Fibroblast of skin of scalp (primary cell): ENCODE measurements at places on chromosomes 13 and 19.

DNA sequence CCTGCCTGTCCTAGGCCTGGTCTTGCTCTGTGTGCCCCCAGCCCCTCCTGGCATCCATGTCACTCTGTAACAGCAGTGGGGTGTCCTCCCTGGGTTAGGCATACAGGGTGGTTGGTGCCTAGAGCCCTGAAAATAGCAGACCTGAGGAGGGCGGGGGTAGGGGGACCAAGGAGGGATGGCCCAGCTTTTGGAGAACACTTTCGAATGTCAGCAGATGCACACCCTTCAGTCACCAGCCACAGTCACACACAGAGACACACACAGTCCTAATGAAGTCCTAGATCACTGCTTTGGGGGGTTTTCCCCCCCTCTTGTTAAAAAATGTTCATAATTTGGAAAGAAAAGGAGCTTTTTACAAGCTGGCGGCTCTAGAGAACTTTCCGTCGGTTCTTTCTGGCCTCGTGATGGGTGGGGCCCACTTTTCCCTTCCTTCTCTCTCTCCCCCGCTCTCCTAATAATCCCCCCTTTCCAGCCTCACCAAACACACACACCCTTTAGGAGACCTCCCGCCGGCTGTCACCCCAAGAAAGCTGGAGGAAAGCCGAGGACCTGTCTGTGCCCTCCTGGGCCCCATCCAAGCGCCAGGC is 47.9 kb downstream of the LYL1 start:
- DNase-seq = no peak

DNA sequence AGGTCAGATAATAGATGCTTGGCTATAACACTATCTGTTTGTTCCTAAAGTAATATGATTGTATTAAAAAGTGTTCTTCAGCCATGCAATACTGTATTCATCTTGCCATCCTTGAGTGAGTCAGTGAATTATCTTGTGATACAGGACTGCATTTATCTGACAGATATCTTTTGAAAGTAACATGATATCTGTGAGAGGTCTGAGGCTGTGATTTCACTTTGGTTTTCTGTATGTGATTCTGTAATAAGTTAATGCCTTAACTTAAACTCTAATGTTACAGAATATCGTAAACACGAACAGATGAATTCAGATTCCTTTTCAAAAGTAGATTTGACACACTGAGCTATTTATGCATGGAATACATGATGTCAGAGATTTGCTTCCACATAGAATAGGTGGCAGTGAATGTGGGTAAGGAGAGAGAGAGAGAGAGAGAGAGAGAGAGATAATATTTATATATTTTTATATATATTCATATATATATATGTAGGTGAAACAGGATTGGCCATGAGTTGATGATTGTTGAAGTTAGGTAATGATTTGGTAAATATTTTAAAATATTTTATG is 97.9 kb upstream of the RNF113B start:
- peak; percentile 35 for DNase-seq

- no peak for DNase-seq
Observed at GRCh38 chr19:39827216-39827615, 6.7 kb downstream of the DYRK1B start.

GRCh38 chr19:30272554-30272953 is 99.6 kb upstream of the ZNF536 start:
- DNase-seq = no peak

- peak; percentile 82 for DNase-seq
Observed at GRCh38 chr13:43830497-43830881, 43.7 kb upstream of the ENOX1 start.

- no peak for DNase-seq
Observed at GRCh38 chr19:37899966-37900365, 6.4 kb downstream of the WDR87 start.

DNA sequence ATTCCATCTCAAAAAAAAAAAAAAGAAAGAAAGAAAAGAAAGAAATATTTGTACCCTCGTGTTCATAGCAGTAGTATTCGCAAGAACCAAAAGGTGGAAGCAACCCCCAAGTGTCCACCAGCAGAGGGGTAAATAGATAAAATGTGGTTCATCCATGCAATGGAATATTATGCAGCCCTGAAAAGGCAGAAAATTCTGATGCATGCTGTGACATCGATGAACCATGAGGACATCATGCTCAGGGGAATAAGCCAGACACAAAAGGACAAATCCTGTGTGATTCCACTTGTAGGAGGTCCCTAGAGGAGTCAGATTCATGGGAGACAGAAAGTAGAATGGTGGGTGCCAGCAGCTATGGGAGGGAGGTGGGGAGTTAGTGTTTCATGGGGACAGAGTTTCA is 6.4 kb upstream of the LRRC8E start:
- no peak for DNase-seq

GRCh38 chr19:55529636-55530234 is 7.2 kb downstream of the SBK2 start:
- no peak for DNase-seq

DNA sequence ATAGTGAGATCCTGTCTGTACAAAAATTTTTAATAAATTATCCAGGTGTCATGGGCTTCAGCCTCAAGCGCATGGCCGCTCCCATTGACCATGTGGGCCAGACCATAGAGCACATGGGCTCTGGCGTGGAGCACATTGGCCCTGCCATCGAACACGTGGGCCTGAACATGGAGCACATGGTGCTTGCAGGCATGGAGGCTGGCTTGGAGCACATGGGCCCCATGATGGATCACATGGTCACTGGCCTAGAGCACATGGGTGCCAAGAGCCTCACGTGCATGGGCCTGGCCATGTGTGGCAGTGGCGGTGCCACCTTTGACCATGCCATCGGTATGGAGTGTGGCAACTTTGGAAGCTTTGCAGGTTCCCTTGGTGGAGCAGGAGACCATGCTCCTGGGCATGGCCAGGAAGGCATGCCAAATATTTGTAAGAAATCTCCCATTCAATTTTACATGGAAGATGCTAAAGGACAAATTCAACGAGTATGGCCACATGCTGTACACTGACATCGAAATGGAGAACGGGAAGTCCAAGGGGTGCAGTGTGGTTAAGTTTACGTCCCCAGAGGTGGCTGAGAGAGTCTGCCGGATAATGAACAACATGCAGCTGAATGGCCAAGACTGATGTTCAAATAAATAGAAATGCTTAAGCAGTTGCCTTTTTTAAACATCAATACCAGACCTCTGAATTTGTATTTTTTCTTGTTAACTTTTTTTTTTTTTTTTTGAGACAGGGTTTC is 21.3 kb upstream of the SLC1A5 start:
- DNase-seq = no peak

DNA sequence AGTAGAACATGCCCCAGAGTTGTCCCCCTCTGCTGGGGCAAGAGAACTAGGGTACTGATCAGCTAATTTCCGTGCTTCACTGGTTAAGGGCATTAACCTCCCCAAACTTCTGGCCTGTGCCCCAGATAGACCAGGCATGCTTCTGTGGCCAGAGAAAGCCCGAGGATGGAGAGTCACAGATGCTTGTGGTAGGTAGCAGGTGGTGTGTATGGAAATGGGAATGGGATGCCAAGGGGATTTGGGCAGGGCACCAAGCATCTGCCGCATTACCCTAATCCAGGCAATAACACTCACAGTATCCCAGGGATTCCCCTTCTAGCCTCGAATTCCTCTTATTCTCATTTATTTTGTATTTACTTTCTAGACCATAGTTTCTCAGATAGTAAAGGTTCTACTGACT is 124.8 kb upstream of the KLF12 start:
- DNase-seq = no peak

GRCh38 chr13:73092829-73093228 is 34.0 kb downstream of the KLF5 start:
- DNase-seq = no peak

DNA sequence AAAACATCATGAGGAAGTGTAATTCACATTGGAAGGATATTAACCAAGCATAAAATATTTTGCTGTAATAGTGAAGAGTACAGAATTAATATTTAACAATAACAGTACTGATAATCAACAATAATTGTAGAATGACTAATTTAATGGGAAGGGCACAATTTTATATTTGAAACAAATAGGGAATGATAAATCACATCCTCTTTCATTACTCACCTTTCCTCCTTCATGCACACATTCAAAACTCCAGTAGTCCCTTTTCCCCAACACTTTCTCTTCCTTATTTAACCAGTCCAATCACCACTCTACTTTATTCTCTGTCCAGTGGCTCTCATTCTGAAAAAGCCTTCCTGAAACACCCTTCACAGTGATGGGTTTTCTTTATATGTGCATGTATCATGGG is 110.8 kb upstream of the POSTN start:
- DNase-seq = no peak
